ENCODE measurements at places on chromosomes 7 and 10. TPM values are rescaled to one million over a fixed set of nuclear protein-coding genes. Genes with fewer than 3 reads are reported as not detected.

MYPN gene
- total RNA-seq = 1.0 TPM

PRKCQ gene
- not detected for total RNA-seq

PTPN20 gene
- not detected for total RNA-seq

DCLRE1A gene
- 8.1 TPM for total RNA-seq

FAM221A gene
- total RNA-seq = 4.0 TPM

CDK14 gene
- 131 TPM for total RNA-seq

COX15 gene
- total RNA-seq = 35.8 TPM

CTNNA3 gene
- total RNA-seq = 0.39 TPM

STEAP1 gene
- not detected for total RNA-seq

PRKAR2B gene
- total RNA-seq = 3.4 TPM

CALML3 gene
- not detected for total RNA-seq

LRRC17 gene
- total RNA-seq = 12.5 TPM

LRRC61 gene
- not detected for total RNA-seq

TYW1B gene
- 2.3 TPM for total RNA-seq

ST8SIA6 gene
- not detected for total RNA-seq

SPDYE16 gene
- total RNA-seq = not detected

TAS2R4 gene
- 2.2 TPM for total RNA-seq

NEUROG3 gene
- not detected for total RNA-seq

TPST1 gene
- 26.8 TPM for total RNA-seq

ZNF92 gene
- 5.7 TPM for total RNA-seq

PPIA gene
- total RNA-seq = 1,344 TPM

GRID1 gene
- total RNA-seq = 0.11 TPM

COL28A1 gene
- total RNA-seq = 1.1 TPM

DYNC1I1 gene
- 43.3 TPM for total RNA-seq

UCN3 gene
- not detected for total RNA-seq

GIMAP7 gene
- not detected for total RNA-seq

WNT2 gene
- total RNA-seq = 11.5 TPM

MTPN gene
- 137 TPM for total RNA-seq

LAMB1 gene
- total RNA-seq = 1,014 TPM

CDH23 gene
- total RNA-seq = not detected

SFTPA1 gene
- not detected for total RNA-seq

AGBL3 gene
- 1.2 TPM for total RNA-seq

LYZL2 gene
- not detected for total RNA-seq

NRAP gene
- total RNA-seq = not detected

TMEM176B gene
- not detected for total RNA-seq

PPP1R3A gene
- total RNA-seq = not detected

CYP3A4 gene
- not detected for total RNA-seq

LOXL4 gene
- 2.9 TPM for total RNA-seq

CFAP58 gene
- total RNA-seq = 0.29 TPM

OR13A1 gene
- not detected for total RNA-seq

SLC18A2 gene
- not detected for total RNA-seq

OR6B1 gene
- total RNA-seq = not detected

NUTM2A gene
- 1.2 TPM for total RNA-seq

ADRB1 gene
- total RNA-seq = 0.68 TPM

SLC29A3 gene
- 4.4 TPM for total RNA-seq

DCLRE1C gene
- total RNA-seq = 9.3 TPM

GCK gene
- total RNA-seq = not detected

WASL gene
- total RNA-seq = 42.7 TPM

GBX1 gene
- not detected for total RNA-seq

LHFPL3 gene
- total RNA-seq = not detected

FBXL13 gene
- total RNA-seq = 0.83 TPM

Data from osteocyte (in vitro differentiated cells).